H1 (cell line): ENCODE measurements at places on chromosomes 12 and 14.

GRCh38 chr14:58280954-58281787 lies 17.2 kb upstream of the ARID4A start:
- DNase-seq, result no peak
- H3K4me1 ChIP-seq, result no peaks in the 10 kb centered on the region
- H3K27me3 ChIP-seq, result no peaks in the 10 kb centered on the region
- no peak overlapping the region for H3K27ac ChIP-seq
- H3K36me3 ChIP-seq, result peaks cover 21% of the 10 kb centered on the region; the same call in 1 of the 2 replicates

GRCh38 chr12:128684352-128684751 lies 139.4 kb downstream of the SLC15A4 start:
- no peak overlapping the region for H3K4me3 ChIP-seq
- H3K27me3 ChIP-seq, result no peaks in the 10 kb centered on the region
- no peaks in the 10 kb centered on the region for H3K4me1 ChIP-seq
- no peak overlapping the region for H3K27ac ChIP-seq

DNA sequence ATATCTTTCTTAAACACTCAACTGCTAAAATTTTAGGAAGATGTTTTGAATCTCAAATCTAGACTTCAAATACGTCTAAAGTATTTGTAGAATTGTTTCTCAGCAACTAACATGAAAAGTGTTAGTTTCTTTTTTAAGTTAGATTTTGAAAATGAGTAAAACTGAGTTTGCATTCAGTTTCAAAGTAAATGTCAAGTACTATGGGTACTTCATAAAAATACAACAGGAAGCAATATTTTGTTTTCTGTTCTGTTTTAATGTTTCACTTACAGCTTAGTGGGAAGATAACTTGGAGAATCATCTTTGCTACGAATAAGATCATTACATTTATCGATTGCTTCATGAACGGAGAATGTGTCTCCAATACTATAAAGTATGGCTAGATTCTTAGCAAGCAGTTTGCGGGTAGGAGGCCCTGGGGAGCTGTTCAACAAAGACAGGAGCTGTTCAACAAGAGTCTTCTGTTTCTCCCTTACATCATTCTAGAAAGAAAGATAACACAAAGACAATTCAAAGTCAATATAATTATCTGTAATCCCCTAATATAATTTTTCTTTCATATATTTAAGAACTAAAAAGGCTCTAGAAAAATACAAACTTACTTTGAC lies 20.2 kb downstream of the HEATR5A start:
- no peak for DNase-seq
- no peak overlapping the region for H3K4me3 ChIP-seq
- no peaks in the 10 kb centered on the region for H3K4me1 ChIP-seq
- no peaks in the 10 kb centered on the region for H3K27me3 ChIP-seq
- H3K36me3 ChIP-seq, result peaks cover 9% of the 10 kb centered on the region; the same call in 1 of the 2 replicates
- no peak overlapping the region for H3K27ac ChIP-seq

- no peak overlapping the region for H3K4me3 ChIP-seq
- H3K27ac ChIP-seq, result no peak overlapping the region
- peaks cover 10% of the 10 kb centered on the region; the same call in 1 of the 2 replicates for H3K4me1 ChIP-seq
- DNase-seq, result no peak
These were observed 22.8 kb downstream of the APOBEC1 start for GRCh38 chr12:7642876-7643309.

DNA sequence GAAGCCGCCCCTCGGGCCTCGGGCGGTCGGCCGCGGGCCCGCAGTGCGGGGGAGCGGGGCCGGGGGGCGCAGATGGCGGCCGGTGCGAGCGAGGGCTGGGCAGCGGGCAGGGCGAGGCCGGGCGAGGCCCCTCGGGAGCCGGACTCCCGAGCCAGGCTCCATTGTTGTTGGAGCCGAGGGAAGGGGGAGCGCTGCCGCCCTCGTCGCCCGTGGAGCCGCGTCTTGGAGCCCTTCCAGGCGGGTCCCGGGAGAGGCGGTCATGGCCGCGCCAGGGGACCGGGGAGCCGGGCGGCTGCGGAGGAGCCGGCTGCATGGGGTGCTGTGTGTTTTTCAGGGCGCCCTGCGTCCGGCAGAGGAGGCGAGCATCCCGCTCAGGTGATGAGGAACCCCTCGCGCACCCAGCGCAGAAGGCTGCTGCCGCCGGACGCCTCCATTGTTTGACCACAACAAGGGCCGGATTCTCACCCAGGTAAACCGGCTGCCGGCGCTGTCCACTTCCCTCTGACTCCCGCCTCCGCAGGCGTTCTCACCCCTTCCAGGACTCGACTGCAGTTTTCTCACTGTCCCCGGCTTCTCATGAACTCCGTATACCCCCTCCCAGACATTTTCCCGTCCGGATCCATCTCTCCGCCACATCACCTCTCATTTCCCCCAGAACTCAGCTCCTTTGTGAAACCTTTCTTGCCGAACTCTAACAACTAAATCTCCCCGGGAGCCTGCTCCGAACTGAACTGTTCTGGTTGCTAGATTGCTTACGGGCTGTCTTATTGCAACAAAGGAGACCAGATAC lies 732 bp downstream of the ZNF664 start:
- no peak overlapping the region; the same call in 1 of the 2 replicates for H3K27ac ChIP-seq
- no peak for DNase-seq
- no peaks in the 10 kb centered on the region for H3K36me3 ChIP-seq
- peak overlapping the region; percentile 86 for H3K4me3 ChIP-seq
- peaks cover 4% of the 10 kb centered on the region for H3K4me1 ChIP-seq

GRCh38 chr14:33556382-33557121 lies 394.3 kb downstream of the EGLN3 start:
- H3K27ac ChIP-seq, result no peak overlapping the region
- H3K4me3 ChIP-seq, result no peak overlapping the region
- H3K36me3 ChIP-seq, result no peaks in the 10 kb centered on the region
- DNase-seq, result no peak
- H3K4me1 ChIP-seq, result 0 out of 2 replicates have a peak, but pooled peaks cover 2% of the 10 kb centered on the region
- H3K27me3 ChIP-seq, result no peaks in the 10 kb centered on the region

DNA sequence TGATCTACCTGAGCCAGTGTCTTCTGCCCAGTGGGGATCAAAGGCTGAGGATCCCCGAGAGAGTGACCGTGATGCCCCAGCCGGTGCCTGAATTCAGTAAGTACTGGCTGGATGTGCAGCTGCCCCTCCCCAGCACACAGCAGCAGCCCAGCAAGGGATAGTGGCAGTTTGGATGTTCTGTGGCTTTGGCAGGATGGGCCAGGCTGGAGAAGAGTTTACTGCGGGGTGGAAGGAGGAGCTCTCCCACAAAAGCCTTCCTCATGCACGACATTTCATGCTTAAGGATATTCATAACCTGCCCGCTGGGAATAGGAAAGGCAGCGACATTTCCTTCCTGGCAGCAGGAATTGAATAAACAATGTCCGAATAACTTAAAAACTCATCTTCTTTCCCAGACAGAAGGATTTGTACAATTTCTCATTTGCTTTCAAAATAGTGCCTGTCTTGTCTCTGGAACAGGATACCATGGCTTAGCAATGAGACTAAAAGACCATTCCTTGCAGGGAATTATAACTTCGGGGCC lies 135.6 kb upstream of the PRMT8 start:
- no peak for DNase-seq
- H3K27me3 ChIP-seq, result no peaks in the 10 kb centered on the region
- H3K4me1 ChIP-seq, result no peaks in the 10 kb centered on the region; the same call in 1 of the 2 replicates
- H3K36me3 ChIP-seq, result no peaks in the 10 kb centered on the region

DNA sequence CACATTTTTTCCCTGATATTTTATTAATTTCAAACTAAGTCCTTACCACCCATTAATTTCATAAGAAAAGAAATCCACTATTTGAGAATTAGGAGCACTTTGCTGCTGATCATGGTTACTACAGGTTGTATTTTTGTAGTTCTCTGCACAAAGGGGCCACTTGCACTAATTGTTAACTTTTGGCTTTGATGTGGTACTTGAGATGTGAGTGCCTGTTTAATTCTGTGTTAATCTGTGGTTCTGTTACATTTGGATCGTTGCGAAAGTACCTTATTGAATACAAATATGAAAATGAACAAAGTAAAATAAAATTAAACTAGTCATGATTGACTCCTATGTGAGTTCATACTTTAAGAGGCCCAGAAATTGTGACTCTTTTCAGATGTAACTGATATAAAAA lies 374.9 kb upstream of the RGS6 start:
- no peak overlapping the region for H3K4me3 ChIP-seq
- no peaks in the 10 kb centered on the region for H3K36me3 ChIP-seq
- H3K27me3 ChIP-seq, result no peaks in the 10 kb centered on the region
- H3K27ac ChIP-seq, result no peak overlapping the region
- H3K4me1 ChIP-seq, result no peaks in the 10 kb centered on the region

DNA sequence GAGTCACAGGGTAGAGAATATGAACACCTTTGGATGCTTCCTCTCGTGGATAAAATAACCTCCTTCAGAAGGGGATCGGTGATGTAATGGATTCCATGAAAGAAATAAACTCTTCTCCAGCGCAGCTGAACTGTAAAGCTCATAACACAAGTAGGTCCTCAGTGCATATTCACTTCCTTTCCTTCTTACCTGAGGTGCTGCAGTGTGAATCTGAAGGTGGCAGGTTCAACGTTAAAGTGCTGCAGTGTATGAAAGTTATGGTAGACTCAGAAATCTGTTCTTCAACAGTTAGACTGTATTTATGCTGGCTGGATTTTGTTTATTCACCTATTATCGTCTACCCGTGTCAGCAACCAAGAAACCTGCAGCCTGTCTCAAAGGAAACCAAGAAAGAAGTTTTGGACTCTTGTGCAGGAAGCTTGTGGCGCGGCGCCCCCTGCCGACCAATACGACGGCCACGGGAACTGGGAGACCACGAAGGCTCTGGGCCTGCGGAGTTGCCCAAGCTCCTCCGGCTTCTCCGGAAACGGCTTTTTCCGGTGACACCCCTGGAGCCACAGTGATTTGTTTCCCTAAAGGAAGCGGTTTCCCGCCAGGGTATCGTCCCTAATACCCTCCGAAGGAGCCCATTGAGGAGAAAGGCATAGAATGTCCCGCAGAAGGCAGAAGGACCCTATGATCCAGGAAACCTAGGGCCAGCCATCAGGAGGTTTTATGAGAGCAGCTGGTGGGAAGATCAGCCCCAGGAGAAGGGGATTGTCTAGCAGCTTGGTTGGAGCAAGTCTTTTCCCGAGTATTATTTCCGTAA lies 17.6 kb upstream of the RNASE3 start:
- H3K4me3 ChIP-seq, result peak overlapping the region; percentile 27; the same call in 1 of the 2 replicates
- no peaks in the 10 kb centered on the region for H3K4me1 ChIP-seq

GRCh38 chr14:34364201-34364600 lies 97.8 kb downstream of the SPTSSA start:
- H3K4me1 ChIP-seq, result no peaks in the 10 kb centered on the region
- H3K27ac ChIP-seq, result no peak overlapping the region
- DNase-seq, result no peak
- no peaks in the 10 kb centered on the region for H3K36me3 ChIP-seq
- no peaks in the 10 kb centered on the region for H3K27me3 ChIP-seq

DNA sequence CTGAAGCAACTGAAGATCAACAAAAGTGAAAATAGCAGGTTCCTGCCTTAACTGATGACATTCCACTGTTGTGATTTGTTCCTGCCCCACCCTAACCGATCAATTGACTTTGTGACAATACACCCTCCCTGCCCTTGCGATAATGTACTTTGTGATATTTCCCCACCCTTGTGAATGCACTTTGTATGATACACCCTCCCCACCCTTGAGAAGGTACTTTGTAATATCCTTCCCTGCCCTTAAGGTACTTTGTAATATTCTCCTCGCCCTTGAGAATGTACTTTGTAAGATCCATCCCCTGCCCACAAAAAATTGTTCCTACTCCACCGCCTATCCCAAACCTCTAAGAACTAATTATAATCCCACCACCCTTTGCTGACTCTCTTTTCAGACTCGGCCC lies 41.4 kb downstream of the BCAT1 start:
- H3K27ac ChIP-seq, result no peak overlapping the region
- DNase-seq, result no peak
- no peak overlapping the region for H3K4me3 ChIP-seq
- peaks cover 12% of the 10 kb centered on the region; the same call in 1 of the 2 replicates for H3K4me1 ChIP-seq

- H3K27me3 ChIP-seq, result no peaks in the 10 kb centered on the region
- DNase-seq, result no peak
- H3K4me3 ChIP-seq, result no peak overlapping the region
- no peaks in the 10 kb centered on the region for H3K36me3 ChIP-seq
These were observed 88.1 kb downstream of the ITPR2 start for GRCh38 chr12:26744697-26745440.

GRCh38 chr12:67122584-67122983 lies 146.6 kb upstream of the CAND1 start:
- no peaks in the 10 kb centered on the region for H3K4me1 ChIP-seq
- H3K4me3 ChIP-seq, result no peak overlapping the region
- no peaks in the 10 kb centered on the region for H3K27me3 ChIP-seq
- no peak for DNase-seq

- no peaks in the 10 kb centered on the region; the same call in 1 of the 2 replicates for H3K4me1 ChIP-seq
- no peak for DNase-seq
- peak overlapping the region; percentile 68 for H3K4me3 ChIP-seq
- 0 out of 2 replicates have a peak, but pooled peaks cover 3% of the 10 kb centered on the region for H3K27me3 ChIP-seq
- no peaks in the 10 kb centered on the region for H3K36me3 ChIP-seq
These were observed 923 bp upstream of the ITPR2 start for GRCh38 chr12:26833743-26834490.

GRCh38 chr14:105448706-105449111 lies 25.9 kb upstream of the CRIP2 start:
- H3K4me3 ChIP-seq, result no peak overlapping the region
- H3K27me3 ChIP-seq, result no peaks in the 10 kb centered on the region
- H3K36me3 ChIP-seq, result peaks cover 41% of the 10 kb centered on the region
- H3K4me1 ChIP-seq, result no peaks in the 10 kb centered on the region

DNA sequence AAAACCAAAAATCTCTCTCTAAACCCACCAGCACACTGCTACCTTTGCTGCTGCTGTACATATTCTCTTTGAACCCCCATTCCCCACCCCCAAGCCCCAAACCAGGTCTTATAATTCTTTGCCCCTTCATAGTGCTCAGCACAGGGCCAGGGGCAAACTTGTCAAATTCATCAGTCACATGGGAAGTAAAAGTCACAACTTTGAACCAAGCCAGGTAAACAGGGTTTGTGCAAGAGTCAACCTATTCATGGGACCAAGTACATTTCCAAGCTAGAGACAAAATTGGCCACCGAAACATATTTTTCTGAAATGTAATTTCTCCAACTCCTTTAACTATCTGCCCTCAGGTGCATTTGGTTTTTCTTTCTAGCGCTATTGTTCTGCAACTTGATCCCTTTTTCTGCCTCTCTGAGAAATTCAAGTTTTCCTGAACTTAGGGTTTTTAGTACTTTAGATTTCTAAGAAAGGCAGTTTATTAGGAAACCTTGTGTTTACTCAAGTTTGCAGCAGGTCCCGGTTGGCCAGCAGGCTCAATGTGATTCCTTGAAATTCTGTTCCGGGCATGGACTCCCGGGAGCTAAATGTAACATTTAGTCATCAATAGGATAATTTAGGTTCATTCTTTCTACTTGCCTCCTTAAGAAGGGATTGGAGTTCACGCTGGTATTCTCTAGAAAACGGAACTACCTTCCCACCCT lies 230.5 kb downstream of the EFCAB11 start:
- H3K27me3 ChIP-seq, result no peaks in the 10 kb centered on the region
- H3K27ac ChIP-seq, result no peak overlapping the region
- peaks cover 20% of the 10 kb centered on the region for H3K4me1 ChIP-seq
- no peak overlapping the region for H3K4me3 ChIP-seq
- H3K36me3 ChIP-seq, result no peaks in the 10 kb centered on the region
- no peak for DNase-seq
